HepG2 (cell line): ENCODE measurements at places on chromosomes 3 and 15.

DNA sequence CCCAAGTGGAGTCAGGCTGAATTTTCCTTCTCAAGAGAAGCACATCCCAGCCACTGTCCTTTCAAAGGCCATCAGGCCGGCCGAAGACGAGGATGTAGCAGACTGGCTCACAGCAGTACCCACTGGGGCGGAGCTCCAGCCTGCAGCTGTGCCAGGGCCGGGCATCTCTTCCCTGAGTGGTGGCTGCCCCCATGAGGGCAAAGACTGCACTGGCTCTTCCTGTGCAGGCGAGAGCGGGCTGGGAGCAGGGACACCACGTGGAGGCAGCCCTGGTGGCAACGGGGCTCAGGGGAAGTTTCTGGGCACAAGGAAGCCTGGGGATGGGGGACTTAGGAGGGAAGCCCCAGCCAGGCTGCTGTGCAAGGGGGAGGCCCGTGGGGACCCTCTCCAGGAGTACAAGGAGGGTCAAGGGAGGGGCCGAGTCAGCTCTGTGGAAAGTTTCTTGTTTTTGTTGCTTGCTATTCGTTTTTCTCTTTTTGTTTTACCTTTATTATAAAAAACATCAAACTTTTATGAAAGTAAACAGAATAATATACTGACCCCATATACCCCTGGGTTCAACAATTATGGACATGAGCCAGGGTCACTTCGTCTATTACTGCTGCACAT lies 66.1 kb downstream of the RPN1 start:
- DNase-seq = peak; percentile 59

DNA sequence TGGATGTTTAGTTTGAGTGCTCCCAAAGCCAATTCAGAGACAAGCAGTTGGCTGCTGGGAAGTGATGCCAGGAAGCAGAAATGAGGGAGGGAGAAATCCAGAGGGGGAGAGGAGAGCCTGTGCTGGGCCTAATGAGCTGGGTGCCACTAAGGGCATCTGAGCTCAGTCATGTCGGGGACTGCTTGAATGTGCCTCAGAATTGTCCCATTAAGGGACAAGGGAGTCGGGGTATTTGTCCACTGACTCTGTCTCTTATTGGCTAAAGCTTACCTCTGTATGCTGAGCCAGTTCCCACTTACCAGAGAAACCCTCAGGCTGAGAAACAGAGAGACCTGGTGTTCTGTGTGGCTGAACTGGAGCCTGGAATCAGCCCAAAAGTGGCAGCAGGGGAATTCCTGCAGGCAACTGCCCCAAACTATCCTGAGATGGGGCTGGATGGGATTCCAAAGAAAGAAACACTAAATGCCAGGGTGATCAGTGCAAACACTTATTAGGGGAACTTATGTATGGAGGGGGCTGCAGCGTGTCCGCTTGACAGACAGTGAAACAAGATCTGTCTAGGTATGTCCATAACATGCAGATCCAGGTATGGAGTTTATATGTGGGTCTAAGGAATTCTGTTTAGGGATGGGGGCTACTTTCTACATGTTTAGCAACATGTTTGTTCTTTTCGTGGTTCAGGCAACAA lies 48.6 kb downstream of the NR1D2 start:
- no peak for DNase-seq

GRCh38 chr3:112761062-112761638 lies 85.5 kb downstream of the CD200R1L start:
- no peak for DNase-seq

DNA sequence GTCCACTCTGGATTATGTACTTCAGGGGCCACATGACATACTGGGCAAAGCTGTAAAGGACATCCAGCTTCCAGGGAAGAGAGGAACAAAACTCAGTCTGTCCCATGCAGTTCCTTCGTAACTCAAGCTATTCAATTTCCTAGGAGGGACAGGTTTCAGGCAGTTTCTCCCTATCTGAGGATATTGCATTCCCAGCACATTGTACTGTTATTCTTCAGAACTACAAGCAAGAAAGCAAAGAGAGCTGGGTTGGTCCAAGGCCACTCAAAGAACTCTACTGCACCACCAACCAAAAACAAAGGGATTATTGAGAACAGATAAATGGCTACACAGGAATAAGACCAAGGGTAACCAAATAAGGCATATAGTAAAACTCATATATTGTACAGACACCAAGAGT lies 117.6 kb upstream of the ARL6 start:
- no peak for DNase-seq

- DNase-seq = no peak
Observed at GRCh38 chr3:88480822-88481221, 331.1 kb downstream of the C3orf38 start.

DNA sequence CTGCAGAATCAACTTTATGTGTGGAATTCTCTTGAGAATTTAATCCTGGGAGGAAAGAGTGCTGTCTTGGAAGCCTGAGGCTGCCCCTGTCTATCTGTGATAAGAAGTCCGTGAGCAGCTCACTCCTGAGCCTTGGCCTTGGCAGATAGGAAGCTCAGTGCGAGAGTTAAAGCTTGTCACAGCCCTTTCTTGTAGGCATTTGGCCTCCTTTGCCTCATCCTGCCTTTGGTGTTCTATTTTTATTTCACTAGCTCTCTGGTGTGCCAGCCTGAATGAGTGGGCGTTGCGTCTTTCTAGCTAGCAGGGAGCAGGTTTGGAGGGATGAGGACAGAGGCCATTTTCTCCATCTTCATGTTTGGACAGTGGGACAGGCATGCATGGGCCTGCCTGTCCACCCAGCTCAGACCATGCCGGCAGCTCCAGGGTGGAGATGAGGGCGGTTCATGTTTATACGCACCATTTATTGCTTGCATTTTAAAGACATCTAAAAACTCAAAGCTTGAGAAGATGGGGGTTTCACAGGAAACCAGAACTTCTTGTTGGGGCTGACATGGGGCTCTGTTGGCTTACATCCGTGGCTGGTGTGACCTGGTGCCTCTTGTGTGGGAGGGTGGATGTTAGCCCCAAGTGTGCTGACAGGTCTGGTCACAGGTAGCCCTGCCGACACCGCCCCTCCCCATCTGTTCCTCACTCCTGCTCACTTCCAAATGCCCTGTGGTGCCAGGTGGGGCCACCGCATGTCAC lies 29.8 kb downstream of the IRAK2 start:
- no peak for DNase-seq

DNA sequence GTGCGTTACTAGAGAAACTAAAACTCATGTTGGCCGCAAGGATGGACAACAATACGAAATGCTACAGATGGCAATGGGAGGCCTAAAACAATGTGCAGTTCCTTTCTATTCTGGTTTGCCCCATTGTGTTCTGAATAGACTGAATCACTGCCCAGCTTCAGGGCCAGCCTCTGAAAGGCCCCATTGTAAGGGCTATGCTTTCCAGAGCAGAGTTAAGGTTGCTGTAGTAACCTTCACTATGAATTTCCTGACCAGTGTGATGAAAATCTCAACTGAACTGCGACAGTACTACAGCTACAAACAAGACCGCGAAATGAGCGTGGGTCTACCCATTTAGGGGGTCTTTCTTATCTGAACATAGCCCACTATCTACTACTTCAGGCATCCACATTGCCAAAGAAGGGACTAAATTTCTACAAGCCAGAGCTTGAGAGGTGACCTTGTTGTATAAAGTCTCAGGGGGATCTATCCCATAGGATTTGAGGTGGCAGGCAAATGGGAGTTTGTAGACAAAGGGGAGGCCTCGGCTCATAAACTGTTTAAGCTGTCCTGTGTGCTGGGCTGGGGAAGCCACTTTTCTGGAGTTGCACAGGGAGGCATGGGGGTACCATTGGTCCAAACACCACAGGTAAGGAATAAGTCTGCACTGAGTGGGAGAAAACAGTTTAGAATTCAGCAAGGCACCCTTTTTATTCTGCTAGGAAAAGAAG lies 80.1 kb downstream of the MYO1E start:
- DNase-seq = peak; percentile 72

- no peak for DNase-seq
Observed at GRCh38 chr15:43508421-43508820, 9.0 kb upstream of the MAP1A start.

- DNase-seq = no peak
Observed at GRCh38 chr15:57152666-57153539, 223.4 kb upstream of the CGNL1 start.

- no peak for DNase-seq
Observed at GRCh38 chr3:194247350-194247740, 103.8 kb downstream of the CPN2 start.

DNA sequence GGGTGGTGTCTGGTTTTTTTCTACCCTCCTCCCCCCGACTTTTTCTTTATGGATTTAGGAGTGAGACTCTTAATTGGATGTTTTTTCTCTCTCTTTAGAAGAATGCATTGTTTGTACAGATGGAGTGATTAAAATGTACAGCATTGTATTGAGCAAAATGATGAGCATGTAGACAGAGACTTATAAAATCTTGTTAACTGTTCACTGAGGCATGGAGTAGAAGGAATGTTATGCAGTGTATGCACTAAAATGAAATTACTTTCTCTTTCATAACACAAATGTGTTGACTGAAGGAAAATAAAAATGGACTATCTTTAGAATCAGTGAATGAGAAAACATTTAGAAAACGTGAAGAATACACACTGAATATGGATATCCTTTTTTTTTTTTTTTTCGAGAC lies 39.8 kb downstream of the ZFAND6 start:
- DNase-seq = no peak

DNA sequence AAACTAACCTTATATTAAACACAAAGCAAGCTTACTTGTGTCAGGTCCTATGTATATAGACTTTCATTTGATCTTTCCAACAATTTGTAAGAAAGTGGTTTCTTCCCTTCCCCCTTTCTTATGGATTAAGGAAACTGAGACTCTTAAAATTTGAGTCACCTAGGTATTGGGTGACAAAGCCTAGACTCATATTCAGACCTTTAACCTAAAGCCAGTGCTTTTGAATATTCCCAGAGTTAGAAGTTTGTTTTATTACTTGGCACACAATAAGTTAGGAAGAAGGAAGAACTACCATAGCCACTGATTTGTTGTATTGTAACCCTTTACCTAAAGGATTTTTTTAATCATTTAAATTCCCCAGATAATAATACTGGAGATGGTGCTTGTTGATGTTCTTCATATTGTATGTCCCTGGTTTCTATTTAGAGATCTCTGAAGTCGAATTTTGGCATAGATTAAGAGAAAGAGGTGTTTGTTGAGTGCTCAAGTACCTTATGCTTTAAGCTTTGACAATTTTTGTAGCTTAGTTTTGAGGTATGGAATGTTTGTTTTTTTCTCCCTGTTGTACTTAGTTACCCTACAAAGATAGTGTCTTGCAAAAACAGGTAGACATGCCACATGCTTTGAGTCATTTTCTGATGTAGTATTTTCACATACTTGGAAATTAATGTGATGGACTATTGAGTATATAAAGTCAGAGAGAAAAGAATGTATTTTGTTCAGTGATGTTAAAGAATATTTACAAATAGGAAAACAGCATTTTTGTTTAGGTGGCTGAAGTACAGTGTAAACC lies 11.2 kb downstream of the TSC22D2 start:
- DNase-seq = no peak

DNA sequence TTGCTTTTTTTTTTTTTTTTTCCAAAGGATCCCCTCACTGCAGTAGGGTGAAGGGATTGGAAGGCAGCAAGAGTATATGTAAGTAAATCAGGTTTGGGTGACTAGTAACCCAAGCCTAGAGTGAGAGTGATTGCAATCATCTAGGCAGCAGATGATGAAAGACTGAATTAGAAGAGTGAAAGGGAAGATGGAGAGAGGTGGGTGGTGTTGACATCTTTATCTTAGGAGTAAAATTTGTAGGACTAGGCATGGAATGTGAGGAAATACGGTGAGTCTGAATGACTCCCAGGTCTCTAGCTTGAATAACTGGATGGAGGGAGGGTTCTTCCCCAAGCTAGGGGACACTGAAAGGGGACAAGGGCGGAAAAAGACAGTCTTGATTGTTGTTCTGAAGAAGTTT lies 63.4 kb downstream of the TPRG1 start:
- no peak for DNase-seq

- no peak for DNase-seq
Observed at GRCh38 chr3:160472344-160472743, 22.8 kb upstream of the TRIM59 start.

- DNase-seq = peak; percentile 48
Observed at GRCh38 chr3:42066516-42067181, 24.5 kb upstream of the TRAK1 start.

DNA sequence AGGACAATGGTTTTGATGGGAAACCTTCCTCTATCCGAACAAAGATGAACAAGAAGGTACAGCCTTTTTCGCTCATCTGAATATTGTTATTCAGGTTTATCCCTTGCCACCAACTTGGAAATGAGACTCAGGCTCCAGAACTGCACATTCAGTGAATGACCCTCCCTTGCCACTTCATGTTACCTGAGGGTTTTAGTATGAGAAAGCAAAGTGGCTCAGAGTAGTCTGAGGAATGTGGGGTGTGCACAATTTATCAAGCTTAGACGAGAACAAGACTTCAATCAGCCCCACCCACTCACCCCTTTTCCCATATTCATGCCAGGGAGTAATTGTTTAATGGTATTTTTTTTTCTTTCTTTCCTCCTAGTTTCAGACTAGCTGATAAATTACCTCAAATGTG lies 265.3 kb upstream of the POU1F1 start:
- no peak for DNase-seq

DNA sequence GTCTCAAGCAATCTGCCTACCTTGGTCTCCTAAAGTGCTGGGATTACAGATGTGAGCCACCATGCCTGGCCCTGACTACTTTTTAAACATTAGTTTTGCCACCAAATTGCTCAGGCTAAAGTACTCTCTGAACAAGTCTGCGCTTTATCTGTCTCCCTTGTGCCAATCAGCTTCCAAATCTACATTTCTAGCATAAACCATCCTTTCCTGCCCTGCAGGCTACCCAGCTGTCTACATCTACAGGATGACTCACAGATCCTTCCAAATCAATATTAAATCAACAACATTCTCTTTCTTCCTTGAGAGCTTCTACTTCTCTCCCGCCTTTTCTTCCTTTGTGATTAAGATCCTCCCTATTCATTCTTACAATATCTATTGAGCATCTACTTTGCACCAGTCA lies 16.0 kb upstream of the ATOSA start:
- DNase-seq = no peak

- no peak for DNase-seq
Observed at GRCh38 chr3:168738527-168739325, 643.0 kb upstream of the GOLIM4 start.

DNA sequence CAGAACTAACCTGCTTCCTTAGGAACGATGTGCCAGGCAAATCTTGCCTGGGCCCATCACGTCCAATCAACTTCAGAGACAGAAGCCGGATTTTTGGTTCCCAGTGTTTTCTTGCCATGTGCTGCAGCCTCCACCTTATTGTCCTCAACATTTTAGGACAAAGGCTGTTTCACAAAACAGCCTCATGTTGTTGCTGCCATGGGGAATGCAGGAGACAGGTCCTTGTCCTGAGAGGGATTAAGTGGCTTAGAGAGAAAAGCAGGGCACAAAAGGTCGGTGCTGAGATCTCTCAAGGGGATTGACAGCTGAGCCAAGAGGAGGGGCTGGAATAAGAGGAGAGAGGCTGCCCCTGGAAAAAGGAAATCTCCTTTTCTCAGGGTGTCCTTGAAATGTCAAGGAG lies 11.3 kb upstream of the NMNAT3 start:
- no peak for DNase-seq
